Smooth muscle cell of the pulmonary artery (primary cell): ENCODE measurements at places on chromosomes 6 and 20. TPM values are rescaled to one million over a fixed set of nuclear protein-coding genes. Genes with fewer than 3 reads are reported as not detected.

The IMPG1 gene
- total RNA-seq: not detected in 2 replicates

The FAM184A gene
- 0.33 and 0.59 TPM in 2 replicates for total RNA-seq

The BHLHE23 gene
- total RNA-seq: not detected in 2 replicates

The DCBLD1 gene
- 39.2 and 54.2 TPM in 2 replicates for total RNA-seq

The IL17A gene
- total RNA-seq: not detected in 2 replicates

The TNNC2 gene
- total RNA-seq: 0.39 TPM in 1 of 2 replicates, not detected in the other

The TREM1 gene
- total RNA-seq: 1.5 and 19.5 TPM in 2 replicates

The SIRPA gene
- total RNA-seq: 7.9 and 13.6 TPM in 2 replicates

The SALL4 gene
- 0.07 and 0.13 TPM in 2 replicates for total RNA-seq

The DNMT3B gene
- 1.7 and 2.2 TPM in 2 replicates for total RNA-seq

The LRRN4 gene
- total RNA-seq: 0.07 TPM in 1 of 2 replicates, not detected in the other

The C20orf173 gene
- total RNA-seq: not detected in 2 replicates

The KHDC1L gene
- total RNA-seq: not detected in 2 replicates

The DPPA5 gene
- total RNA-seq: not detected in 2 replicates

The PSORS1C1 gene
- 2.0 and 3.6 TPM in 2 replicates for total RNA-seq

The CDKAL1 gene
- 11.8 and 12.2 TPM in 2 replicates for total RNA-seq

The WFDC2 gene
- total RNA-seq: not detected in 2 replicates

The KCNK16 gene
- total RNA-seq: not detected in 2 replicates

The WFDC10B gene
- 0.26 TPM in 1 of 2 replicates, not detected in the other for total RNA-seq

The ARMH2 gene
- not detected in 2 replicates for total RNA-seq

The UBR2 gene
- 27.7 and 34.8 TPM in 2 replicates for total RNA-seq

The IL17F gene
- not detected in 2 replicates for total RNA-seq

The ANKEF1 gene
- 2.2 and 2.5 TPM in 2 replicates for total RNA-seq

The HTR1E gene
- total RNA-seq: 0.03 TPM in 1 of 2 replicates, not detected in the other

The ZNF512B gene
- total RNA-seq: 11.9 and 15.3 TPM in 2 replicates

The RAET1L gene
- total RNA-seq: not detected in 2 replicates

The SNAP25 gene
- 0.53 and 1.1 TPM in 2 replicates for total RNA-seq

The PRDM13 gene
- total RNA-seq: 0.07 TPM in 1 of 2 replicates, not detected in the other

The PBX2 gene
- total RNA-seq: 38.8 and 45.9 TPM in 2 replicates

The HFE gene
- 20.3 and 29.6 TPM in 2 replicates for total RNA-seq

The DNAH8 gene
- under 0.01 TPM in 1 of 2 replicates, not detected in the other for total RNA-seq

The EYA4 gene
- 0.65 TPM in 1 of 2 replicates, not detected in the other for total RNA-seq

The PPP1R14C gene
- 2.1 and 7.4 TPM in 2 replicates for total RNA-seq

The SSTR4 gene
- 0.07 TPM in 1 of 2 replicates, not detected in the other for total RNA-seq

The CDSN gene
- total RNA-seq: not detected in 2 replicates
